A549 treated with Hydrocortisone at 1 μM for 4 hours (cell line): ENCODE measurements at places on chromosomes 13 and 19. TPM values are rescaled to one million over a fixed set of nuclear protein-coding genes. Genes with fewer than 3 reads are reported as not detected.

The PLEKHF1 gene
- 5.4 to 8.4 TPM (median 7.6 TPM) in 5 replicates for total RNA-seq

The RGS9BP gene
- total RNA-seq: 0.31 to 0.59 TPM (median 0.44 TPM) in 5 replicates

The SBSN gene
- total RNA-seq: 2.2 to 4.6 TPM (median 3.5 TPM) in 5 replicates

The ZFP14 gene
- total RNA-seq: 1.1 to 2.4 TPM (median 2.2 TPM) in 5 replicates

The NKPD1 gene
- total RNA-seq: 0.56 to 0.90 TPM (median 0.77 TPM) in 5 replicates

The UBA52 gene
- total RNA-seq: 920 to 1,228 TPM (median 1,167 TPM) in 5 replicates

The ZNF136 gene
- total RNA-seq: 1.4 to 2.9 TPM (median 1.4 TPM) in 5 replicates

The HSPB6 gene
- 0.14 to 0.35 TPM (median 0.29 TPM) in 5 replicates for total RNA-seq

The SIGLEC8 gene
- total RNA-seq: not detected in 5 replicates

The ZNF730 gene
- not detected in 5 replicates for total RNA-seq

The ZNF878 gene
- total RNA-seq: not detected in 5 replicates

The GPR183 gene
- total RNA-seq: not detected in 5 replicates

The ZNF565 gene
- total RNA-seq: 3.7 to 5.1 TPM (median 4.2 TPM) in 5 replicates

The SRRM5 gene
- total RNA-seq: 0.71 to 0.94 TPM (median 0.84 TPM) in 5 replicates

The CFD gene
- 8.2 to 22.5 TPM (median 20.7 TPM) in 5 replicates for total RNA-seq

The TARM1 gene
- not detected in 5 replicates for total RNA-seq

The RAD23A gene
- 74.5 to 80.5 TPM (median 76.9 TPM) in 5 replicates for total RNA-seq

The IFNL1 gene
- total RNA-seq: 0.10 to 0.33 TPM (median 0.13 TPM) in 4 of 5 replicates, not detected in the other
